ENCODE measurements at places on chromosomes 12 and 14. TPM values are rescaled to one million over a fixed set of nuclear protein-coding genes. Genes with fewer than 3 reads are reported as not detected.
A peak's percentile ranks its signal among the peaks of the same experiment; 100 is the strongest.

DNA sequence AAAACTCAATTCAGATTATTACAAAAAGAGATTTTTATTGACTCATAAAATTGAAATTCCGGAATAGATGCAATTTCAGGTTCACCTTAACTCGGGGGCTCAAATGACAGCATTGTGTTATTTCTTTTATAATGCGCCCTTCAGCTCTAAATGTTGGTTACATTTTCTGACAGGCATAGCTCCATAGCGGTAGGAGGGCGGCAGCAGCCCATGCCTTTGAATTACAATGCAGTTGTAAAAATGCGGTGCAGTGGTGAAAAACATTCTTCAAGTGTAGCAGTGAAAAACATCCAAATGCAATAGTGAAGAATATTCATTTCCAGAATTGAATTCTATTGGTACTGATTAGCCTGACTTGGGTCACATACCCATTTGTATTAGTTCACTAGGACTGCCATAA lies 215.3 kb upstream of the PKP2 start:
- no peak for DNase-seq

DNA sequence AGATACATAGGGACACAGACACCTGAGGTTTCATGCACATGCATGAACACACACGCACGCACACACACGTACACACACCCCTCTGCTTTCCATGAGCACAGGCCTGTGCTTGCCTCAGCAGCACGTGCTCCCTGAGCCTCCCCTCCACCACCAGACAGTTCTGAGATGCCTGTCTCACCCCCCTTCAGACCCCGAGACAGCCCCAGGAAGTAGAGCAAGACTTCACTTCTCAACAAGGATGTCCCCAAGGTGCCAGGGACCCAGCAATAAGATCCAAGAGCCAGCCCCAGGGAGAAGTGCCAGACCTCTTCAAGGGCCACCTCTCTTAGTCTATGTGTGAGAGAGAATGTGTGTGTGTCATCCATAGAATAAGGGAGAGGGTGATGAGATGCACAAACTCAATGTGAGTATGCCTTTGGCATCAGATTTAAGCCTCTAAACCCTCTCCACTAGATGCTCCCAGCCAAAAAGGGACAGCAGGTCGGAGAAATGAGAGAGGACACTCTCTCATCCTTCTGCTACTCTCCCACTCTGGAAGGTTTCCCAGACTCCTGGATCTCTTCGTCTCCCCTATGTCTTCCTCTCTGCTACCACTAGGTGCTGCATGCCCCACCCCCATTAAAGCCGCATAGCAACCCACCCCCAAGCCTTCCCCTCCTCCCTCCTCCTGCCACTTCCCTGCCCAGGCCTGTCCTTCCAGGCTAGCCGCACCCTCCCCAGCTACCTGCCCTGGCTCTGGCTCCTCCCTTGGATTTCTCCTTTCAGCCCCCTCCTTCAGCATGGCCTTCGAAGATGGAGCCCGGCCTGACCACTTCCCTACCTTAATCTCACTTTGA lies 7.7 kb downstream of the RARG start:
- peak; percentile 22 for DNase-seq

GRCh38 chr14:68293404-68293803 lies 473.8 kb downstream of the RAD51B start:
- DNase-seq = no peak

DNA sequence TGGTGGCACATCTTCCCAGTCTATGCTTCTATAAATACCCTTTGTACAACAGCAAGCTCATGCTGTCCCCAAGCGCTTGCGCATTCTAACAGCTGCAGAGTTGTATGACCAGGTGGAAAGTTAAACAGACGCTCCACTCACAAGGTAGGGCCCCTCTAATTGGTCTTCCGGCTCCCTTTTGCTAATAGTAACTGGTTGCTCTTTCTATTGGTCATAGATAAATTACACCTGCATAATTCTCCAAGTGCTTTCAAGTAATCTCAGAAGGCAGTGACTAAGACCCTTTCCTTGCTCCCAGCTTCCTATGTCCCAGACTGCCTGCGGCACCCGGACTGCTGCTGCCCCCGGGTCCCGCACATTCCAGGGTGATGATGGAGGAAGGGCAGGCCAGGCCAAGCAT lies 6.1 kb upstream of the TSPAN9 start:
- no peak for DNase-seq

- DNase-seq = no peak
Measured at GRCh38 chr14:57139173-57139572, 129.5 kb downstream of the EXOC5 start.

DNA sequence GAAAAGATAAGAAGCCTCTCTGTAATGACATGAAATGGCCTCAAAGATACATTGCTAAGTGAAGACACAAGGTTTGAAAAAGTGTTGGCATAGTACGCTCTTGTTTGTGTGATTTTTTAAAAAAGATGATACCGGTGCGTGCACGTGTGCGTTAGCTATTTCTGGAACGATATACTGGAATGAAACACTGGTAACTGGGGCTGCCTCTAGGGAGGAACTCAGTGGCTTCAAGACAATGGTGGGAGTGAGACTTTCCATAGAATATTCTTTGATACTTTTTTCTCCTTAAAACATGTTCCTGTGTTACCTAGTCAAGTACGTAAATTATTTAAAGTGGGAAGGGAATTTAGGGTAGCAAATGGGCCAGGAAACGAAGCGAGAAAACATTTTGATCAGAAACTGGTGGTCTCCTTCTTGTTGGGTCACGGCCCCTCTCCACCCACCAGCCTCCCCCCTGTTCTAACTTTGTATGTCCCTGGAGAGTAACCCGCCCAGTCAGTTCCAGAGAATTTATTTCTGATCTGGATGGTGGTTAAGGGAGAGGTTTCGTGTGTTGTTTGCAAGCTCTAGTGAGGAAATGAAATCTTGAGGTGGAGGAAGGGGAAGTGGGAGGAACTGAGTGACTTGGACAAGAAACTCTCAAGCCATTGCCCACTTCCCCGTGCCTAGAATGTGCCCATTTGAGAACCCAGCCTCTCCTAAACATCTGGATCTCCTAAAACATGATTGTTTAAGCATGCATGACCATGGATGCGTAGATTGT lies 6.6 kb downstream of the FGF6 start:
- DNase-seq = no peak

DNA sequence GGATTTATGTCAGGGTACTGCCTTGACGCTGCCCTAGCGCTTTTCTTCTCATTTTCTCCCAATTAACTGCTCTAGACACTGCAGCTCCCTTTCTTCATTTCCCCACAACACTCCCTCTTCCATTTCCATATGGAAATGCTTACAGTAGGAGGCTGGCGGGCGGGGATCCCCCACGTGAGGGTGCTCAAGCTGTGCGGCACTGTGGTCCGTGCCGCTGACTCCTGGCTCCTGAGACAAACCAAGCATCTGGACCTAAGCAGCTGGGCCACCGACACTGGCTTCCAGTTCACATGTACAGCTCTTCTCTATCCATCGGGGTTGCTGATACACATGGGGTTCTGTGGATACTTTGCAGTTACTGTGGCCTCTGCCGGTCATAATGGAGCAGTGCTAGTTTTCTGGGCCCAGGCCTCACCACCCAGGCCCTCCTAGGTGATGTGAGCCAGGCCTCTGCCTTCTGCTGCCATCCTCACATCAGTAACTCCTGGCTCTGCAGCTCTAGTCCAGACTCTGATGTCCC lies 20.2 kb downstream of the TCHP start:
- DNase-seq = no peak

DNA sequence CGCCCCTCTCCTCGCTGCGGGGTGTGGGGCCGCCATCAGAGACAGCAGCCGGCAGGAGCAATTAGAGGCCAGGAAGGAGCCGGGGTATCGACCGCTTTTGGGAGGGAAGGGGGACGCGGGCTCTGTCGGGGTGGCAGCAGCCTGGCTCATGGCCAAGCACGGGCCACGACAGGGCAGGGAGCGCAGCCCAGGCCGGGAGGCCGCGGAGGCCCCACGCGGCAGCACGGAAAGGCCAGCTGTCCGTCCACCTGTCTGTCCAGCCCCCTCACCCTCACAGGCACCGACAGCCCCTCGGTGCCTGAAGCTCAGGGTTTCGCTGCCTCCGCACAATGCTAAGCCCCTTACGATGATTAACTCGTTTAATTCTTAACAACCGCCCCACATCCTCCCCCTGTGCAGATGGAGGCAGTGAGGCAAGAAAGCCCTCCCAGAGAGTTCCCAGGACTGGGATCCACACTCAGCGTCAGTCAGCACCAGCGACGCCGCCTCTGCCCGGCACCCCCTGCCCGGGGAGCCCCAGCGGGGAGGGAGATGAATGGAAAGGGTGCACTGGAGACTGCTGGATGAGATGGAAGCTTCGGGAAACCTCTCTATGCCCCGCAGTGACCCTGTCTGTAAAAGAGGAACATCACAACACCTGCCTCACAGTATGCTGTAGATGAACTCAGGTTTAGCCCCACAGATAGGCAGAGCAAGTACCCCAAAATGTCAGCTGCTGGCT lies 23.7 kb downstream of the NCOR2 start:
- no peak for DNase-seq

GRCh38 chr14:55302367-55303124 lies 31.3 kb downstream of the FBXO34 start:
- DNase-seq = no peak

GRCh38 chr12:75670216-75670615 lies 158.8 kb upstream of the KRR1 start:
- no peak for DNase-seq

DNA sequence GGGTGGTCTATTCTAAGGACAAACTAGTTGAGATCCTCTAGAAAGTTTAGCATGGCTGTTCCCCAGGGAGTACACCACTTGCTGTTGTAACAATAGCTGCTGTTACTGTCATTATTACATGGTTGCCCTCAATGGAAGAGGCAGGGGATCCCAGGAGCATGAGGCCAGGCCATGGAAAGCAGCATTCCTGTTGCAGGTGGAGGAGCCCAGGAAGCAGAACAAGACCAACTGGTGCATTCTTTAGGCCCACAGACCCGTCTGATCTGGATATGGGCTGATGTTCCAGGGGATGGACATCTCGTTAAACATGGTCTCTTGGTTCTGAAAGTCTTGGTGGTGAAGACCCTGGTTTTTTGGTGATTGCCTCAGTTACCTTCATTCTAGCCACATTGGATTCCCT lies 109.2 kb upstream of the WSCD2 start:
- no peak for DNase-seq

GRCh38 chr14:36817071-36817930 lies 155.6 kb downstream of the PAX9 start:
- no peak for DNase-seq

DNA sequence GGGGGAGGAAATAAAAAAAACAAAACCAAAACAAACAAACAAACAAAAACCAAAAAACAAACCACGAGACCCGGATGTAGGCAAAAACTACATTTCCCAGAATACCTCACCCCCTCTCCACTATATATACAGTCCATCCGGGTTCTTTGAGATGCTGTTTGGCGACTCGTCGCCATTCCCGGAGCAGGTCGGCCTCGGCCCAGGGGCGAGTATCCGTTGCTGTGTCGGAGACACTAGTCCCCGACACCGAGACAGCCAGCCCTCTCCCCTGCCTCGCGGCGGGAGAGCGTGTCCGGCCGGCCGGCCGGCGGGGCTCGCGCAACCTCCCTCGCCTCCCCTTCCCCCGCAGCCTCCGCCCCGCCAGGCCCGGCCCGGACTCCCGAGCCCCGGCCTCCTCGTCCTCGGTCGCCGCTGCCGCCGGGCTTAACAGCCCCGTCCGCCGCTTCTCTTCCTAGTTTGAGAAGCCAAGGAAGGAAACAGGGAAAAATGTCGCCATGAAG lies at the start of gene RNF10:
Gene RNF10 (plus strand): TSS at position 154 of the 500 bp plus-strand sequence. CDS start 456 bp downstream, outside the sequence.
- peak; percentile 95 for DNase-seq

DNA sequence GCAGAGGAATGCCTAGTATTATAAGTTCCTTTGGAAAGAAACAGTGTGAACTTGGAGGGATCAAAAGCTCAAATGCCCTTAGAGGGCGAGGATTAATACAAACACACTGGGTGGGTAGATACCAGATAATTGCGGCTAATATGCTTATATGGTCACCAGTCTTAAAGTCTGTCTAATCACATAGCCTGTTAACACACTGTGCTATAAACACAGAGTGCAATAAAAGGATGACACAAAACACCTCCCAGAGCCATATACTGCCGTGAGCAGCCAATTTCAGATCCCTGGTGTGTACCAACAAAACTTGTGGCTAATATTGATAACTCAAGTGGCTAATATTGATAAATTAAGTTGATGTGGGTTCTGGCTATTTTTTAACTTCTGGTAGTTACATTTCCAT lies 1.7 kb upstream of the IL26 start:
- no peak for DNase-seq

DNA sequence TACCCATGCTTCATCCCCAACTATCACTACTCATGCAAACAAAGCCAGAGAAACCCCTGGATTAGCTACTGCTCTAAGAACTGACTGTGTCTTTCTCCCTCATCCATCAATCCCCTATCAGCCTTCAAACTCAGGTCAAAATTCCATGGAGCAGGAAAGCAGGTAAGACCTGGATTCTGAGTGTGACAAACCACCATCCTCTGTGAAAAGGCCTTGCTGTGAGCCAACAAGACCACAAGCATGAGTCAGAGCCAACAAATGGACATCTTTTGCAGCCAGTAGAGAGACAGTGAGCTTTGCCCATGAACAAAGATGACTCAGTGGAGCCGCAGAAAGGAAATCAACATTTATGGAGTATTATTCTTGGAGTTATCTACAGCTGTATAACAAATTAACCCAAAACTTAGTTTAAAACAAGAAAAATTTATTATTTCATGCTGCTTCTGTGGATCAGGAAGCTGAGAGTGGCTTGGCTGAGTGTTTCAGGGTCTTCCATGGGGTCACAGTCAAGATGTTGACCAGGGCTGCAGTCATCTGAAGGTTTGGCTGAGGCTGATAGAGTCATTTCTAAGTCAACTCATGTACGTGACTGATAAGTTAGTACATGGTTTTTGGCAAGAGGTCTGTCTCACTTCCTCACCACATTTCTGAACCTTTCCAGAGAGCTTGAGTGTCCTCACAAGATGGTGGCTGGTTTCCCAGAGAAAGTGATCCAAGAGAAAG lies 61.1 kb downstream of the PITPNM2 start:
- DNase-seq = no peak

- no peak for DNase-seq
Measured at GRCh38 chr12:51389302-51389999, 1.8 kb downstream of the GALNT6 start.

Gene ABCC9
- total RNA-seq = 46.3 TPM

Gene CCDC38
- not detected for total RNA-seq

Gene DPPA3
- total RNA-seq = not detected

Gene MSRB3
- total RNA-seq = 23.8 TPM

Gene A2ML1
- total RNA-seq = 46.5 TPM

Gene LRRC10
- total RNA-seq = 0.10 TPM

Gene SMCO3
- 0.39 TPM for total RNA-seq

Gene TMBIM4
- 47.2 TPM for total RNA-seq

Gene LTBP2
- total RNA-seq = 18.8 TPM

Gene KLRK1
- total RNA-seq = 0.69 TPM

Gene TEX52
- total RNA-seq = not detected
